ENCODE measurements at places on chromosomes 7 and 10.

DNA sequence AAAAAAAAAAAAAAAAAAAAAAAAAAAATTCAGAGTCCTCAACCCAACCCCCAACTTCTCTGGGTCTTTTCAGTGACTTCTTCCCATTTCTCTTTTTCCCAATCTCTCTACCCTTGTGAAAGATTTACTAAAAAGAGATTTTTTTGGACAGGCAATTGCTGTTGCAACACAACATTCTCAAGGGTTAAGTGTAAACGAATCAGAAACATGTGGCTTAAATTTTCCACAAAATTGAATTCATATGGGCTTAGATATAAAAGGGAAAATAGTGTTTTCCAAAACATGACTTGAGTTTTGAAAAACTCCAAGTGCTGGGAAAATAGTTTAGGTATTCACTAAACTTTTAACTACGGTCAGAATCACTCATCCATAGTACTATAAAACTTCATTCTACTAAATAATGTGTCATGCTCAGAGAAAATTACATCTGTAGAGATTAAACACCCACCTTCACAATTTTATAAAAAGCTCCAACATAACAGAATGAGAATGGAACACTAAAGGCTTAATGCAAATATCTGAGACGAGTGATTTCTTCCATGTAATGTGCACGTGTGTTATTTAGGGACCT is 643.1 kb downstream of the PARD3 start:
- DNase-seq = no peak

GRCh38 chr10:89481662-89482061 is 53.7 kb downstream of the SLC16A12 start:
- DNase-seq = peak; percentile 76

- DNase-seq = no peak
These were observed 18.1 kb downstream of the FAM20C start for GRCh38 chr7:210401-210925.

DNA sequence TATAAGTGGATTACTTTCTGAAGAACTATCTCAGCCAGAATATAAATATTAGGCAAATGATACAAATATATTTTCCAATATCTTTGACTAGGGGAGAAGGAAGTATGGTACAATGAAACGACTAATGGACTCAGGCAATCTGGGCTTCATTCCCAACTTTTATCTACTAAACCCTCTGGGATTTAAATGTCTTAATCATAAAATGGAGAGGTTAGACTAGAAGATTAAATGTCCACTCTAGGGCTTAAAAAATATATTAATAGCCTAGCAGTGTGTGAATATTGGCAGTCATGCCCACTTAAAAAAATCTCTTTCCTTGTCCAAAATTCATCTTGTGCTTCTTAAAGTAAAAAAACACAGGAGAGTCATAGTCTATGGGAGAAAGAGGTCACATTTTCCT is 98.3 kb downstream of the CTTNBP2 start:
- no peak for DNase-seq

- no peak for DNase-seq
These were observed 39.4 kb upstream of the TNS3 start for GRCh38 chr7:47621347-47621746.

GRCh38 chr10:97355571-97355975 is 21.0 kb upstream of the FRAT2 start:
- no peak for DNase-seq
